ENCODE measurements at places on chromosomes 3 and 15. TPM values are rescaled to one million over a fixed set of nuclear protein-coding genes. Genes with fewer than 3 reads are reported as not detected.

CHRM5 gene
- 0.09 TPM for total RNA-seq

CPN2 gene
- not detected for total RNA-seq

OR5K2 gene
- not detected for total RNA-seq

TM4SF18 gene
- 5.6 TPM for total RNA-seq

All from posterior vena cava (tissue), 2 donors.